ENCODE measurements at places on chromosomes 11 and 22.

DNA sequence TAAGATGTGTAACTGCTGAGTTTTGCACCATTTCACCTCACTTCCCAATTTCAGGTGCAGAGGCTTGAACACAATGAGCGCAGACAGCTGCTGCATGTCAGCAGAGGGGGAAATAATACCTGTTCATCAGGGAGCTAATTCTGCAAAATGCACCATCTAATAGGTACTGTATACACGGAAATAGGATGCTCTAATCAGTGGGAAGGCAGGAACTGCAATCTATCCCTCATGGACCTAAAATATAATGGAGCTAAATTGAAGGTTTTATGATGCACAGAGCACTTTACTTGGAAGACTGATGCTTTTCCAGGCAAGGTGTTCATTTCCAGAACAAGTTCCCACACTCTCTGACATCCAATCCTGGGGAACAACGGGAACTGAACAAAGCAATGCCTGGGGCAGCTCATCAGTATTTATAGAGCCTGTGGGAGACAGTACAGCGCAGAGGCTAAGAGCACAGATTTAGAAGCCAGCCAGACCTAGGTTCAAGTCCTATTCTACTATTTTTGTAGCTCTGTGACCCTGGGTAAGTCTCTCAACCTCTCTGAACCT lies 78.5 kb downstream of the TENM4 start:
- DNase-seq, result no peak

DNA sequence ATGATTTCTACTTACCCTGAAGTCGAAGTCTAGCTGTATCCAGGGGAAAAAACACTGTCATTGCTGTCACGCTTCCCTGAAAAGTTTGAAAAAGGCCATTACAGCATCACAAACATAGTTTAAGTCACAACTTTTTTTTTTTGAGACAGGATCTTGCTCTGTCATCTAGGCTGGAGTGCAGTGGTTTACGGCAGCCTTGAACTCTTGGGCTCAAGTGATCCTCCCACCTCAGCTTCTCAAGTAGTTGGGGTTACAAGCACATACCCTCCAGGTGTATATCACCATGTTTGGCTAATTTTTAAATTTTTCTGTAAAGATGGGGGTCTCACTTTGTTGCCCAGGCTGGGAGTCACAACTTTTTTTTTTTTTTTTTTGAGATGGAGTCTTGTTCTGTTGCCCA lies 20.1 kb downstream of the SLC25A17 start:
- no peak for DNase-seq

DNA sequence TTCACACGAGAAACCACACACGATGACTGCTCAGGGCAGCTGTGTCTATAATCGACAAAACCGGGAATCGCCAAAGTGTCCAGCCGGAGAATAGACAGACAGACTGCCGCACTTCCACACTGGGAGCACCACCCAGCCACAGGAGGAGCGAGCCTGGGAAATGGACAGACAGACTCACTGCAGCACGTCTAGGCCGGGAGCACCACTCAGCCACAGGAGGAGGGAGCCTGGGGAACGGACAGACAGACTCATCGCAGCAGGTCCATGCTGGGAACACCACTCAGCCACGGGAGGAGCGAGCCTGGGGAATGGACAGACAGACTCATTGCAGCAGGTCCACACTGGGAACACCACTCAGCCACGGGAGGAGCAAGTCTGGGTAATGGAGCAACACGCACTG lies 137.2 kb downstream of the BRD1 start:
- DNase-seq, result no peak

DNA sequence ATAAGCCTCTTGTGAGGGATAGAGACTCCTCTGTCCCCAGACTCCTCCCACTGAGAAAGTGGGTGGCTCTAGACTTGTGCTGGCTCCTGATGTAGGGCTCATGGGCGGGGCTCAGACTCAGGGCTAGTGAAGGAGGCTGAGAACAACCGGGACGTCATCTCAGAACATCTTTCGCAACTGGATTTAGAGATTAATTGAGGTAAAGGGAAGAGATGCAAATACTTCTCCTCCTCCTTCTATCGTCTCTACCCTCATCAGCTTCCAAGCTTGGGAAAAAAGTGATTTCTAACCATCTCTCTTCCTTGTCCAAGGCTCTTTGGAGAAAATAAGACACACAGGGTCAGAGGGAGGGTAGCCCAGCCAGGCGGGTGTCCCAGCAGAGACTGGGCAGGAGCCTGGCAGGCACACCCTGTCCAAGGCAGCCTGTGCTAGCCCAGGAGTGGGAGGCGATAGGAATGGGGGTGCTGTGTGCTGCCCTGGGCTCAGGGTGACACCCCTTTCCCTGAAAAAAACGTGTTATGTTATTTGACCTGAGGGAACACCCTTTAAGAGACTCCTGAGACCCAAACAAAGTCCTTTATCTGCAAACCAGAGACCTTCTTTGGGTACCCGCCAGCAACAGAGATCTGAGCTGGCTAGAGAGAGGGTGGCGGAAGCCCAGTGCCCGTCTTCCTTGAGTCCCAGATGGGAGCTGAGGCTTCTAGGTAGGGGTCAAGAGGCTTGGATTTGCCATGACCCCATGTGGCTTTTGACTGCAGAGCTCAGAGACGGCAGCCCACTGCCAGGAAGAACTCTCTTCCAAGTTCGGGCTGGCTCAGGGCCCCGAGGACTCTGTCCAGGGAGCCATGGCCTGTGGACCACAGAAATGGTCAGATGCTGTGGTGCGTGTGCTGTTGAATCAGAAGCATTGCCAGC lies 160.9 kb downstream of the ADAMTS15 start:
- no peak for DNase-seq

DNA sequence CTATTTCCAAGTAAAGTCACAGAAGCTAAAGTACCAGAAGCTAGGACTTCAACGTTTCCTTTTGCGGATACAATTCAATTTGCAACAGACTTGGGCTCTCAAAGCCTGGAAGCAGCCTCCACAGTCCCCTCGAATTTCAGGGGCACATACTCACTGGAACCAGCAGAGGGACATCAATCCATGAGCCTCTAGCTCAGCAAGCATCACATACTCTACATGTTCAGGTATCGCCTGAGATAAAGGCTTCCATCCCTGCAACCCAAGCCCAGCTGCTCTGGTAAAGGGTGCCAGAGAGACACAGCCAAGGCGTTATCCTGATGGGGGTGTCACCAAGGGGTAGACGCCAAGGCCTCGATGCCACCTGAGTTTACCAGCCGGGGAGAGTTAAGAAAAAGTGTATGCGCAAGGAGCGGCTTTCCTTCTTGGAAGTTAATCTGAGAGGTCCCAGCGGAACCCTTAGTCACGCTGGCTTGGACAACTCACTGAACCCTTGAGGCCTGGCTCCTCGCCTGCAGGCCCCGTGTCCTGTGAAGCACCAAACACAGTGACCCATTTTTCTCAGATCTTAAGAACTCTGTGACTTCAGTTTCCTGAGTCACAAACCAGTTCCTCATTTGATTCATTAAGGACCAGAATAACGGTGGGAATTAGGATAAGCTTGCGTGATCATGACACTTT lies 13.0 kb downstream of the LTO1 start:
- no peak for DNase-seq
